ENCODE measurements at places on chromosomes 2 and 18. TPM values are rescaled to one million over a fixed set of nuclear protein-coding genes. Genes with fewer than 3 reads are reported as not detected.

Gene ECEL1
- not detected for total RNA-seq

Gene TXNL1
- 75.8 TPM for total RNA-seq

GRCh38 chr2:46841621-46842020 lies 74.0 kb downstream of the MCFD2 start:
- no peak for DNase-seq

- DNase-seq, result peak; percentile 78
Measured at GRCh38 chr2:144320491-144320890, 199.4 kb downstream of the ZEB2 start.

DNA sequence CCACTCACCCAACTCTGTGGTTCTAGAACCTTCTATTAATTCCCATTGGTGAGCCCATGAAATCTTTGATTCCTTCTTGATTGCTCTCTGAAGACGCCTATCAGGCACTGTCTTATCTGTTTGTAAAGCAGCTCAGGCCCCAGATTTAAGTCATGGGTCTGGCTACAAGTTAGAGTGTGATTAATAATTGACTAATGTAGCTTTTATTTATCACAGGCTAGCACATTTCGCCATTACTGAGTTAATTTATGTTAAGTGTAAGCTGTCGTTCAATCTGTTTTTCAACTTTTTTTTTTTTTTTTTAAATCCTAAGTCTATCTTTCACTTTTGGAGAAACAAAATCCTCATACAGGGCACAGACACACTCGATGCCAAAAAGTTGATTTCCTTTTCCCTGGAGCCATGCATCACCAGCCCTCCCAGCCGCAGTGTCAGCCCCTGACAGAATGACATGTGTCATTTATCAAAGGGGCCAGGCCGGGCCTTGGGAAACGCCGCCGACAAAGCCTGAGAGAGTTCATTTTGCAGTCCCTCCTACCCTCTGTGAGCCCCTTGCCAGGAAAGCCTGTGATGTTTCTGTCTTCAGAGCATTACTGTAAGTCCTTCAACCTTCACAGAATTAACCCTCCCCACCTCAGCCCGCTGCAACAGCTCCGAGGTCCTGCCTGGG lies 15.8 kb downstream of the TSHZ1 start:
- no peak for DNase-seq

Data from PC-3 (cell line).